ENCODE measurements at places on chromosomes 4 and X. TPM values are rescaled to one million over a fixed set of nuclear protein-coding genes. Genes with fewer than 3 reads are reported as not detected.

DNA sequence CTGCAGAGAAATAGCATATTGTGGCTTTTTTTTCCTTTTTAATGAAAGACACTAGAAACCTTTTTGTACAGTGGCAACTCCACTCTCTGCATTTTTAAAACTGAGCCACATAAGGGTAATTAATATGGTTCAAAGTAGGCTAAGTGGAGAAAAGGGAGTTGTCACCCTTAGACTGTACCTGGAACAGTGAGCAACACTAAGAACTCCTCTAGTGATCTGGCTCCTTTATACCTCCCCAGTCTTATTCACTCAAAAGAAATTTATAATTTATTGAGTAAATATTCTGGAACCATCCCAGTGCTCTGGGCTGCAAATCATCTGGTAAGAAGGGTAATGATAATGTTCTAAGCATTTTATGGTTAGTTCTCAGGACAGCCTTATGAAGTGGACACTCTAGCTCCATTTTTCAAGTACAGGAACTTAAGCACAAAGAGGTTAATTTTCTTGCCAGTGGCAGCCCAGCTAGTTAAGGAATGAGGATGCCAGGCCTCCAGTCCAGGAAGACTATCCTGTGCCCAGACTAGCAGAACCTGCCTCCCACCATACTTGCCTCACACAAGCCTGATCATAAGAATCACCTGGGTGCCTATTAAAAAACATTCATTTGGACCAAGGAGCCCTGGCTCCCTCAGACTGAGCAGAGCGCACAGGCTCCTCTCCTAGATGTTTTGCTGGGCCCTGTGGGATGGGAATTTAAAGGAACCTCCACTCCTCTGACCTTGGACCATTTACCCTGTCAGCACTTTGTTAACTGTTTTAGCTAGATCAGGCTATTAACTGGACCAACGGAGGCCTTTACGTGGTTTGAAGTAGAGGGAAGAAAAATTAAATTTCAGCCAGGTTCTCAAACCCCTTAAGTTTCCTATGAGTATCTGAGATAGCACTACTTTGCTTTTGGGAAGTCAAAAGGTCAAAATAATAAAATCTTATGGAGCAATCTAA lies 102.6 kb downstream of the PDE5A start:
- no peak for DNase-seq

GRCh38 chrX:78839711-78840110 lies 92.2 kb downstream of the LPAR4 start:
- no peak for DNase-seq

DNA sequence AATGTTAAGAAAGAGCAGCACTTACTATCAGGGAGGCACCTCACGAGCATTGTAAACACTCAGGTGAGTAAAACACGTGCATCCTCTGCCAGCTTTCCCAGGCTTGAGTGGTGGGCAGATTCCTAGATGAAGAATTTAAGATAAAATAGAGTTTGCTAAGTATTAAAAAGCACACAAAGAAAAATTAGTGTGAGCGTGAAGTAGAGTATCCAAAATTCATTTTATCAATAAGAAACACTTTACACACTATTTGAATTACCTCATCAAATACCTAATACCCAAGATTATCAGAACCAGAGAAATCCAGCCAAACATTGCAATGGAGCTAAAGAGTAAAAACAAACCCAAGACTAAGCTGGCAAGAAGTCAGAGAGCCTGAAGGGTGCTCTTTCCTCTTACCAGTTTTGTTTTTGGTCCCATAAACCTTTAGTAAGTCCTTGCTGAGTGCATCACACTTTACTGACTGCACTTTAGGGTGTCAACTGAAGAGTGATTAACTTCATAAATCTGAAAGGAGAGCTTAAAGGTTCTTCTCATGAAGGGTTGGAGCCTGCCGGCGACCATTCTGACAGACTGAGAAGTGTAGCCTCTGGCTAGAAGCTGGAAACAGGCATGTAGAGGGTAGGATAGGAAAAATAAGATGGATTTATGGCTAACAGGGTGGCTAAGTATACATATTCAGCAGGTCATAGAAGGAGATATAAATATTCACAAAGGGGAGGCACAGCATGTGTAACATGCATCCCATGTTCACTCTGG lies 151.1 kb downstream of the SLC7A11 start:
- DNase-seq, result no peak

- DNase-seq, result no peak
Measured at GRCh38 chr4:176223561-176223960, 28.2 kb upstream of the SPATA4 start.

NXF2 gene
- total RNA-seq, result not detected

- DNase-seq, result no peak
Measured at GRCh38 chrX:153761863-153762262, 2.2 kb upstream of the PLXNB3 start.

GRPR gene
- total RNA-seq, result 0.13 TPM

- DNase-seq, result peak; percentile 7
Measured at GRCh38 chr4:72286185-72286584, 254.4 kb downstream of the NPFFR2 start.

MAGEA9 gene
- not detected for total RNA-seq

RNF212 gene
- total RNA-seq, result not detected

ZCCHC12 gene
- not detected for total RNA-seq

DNA sequence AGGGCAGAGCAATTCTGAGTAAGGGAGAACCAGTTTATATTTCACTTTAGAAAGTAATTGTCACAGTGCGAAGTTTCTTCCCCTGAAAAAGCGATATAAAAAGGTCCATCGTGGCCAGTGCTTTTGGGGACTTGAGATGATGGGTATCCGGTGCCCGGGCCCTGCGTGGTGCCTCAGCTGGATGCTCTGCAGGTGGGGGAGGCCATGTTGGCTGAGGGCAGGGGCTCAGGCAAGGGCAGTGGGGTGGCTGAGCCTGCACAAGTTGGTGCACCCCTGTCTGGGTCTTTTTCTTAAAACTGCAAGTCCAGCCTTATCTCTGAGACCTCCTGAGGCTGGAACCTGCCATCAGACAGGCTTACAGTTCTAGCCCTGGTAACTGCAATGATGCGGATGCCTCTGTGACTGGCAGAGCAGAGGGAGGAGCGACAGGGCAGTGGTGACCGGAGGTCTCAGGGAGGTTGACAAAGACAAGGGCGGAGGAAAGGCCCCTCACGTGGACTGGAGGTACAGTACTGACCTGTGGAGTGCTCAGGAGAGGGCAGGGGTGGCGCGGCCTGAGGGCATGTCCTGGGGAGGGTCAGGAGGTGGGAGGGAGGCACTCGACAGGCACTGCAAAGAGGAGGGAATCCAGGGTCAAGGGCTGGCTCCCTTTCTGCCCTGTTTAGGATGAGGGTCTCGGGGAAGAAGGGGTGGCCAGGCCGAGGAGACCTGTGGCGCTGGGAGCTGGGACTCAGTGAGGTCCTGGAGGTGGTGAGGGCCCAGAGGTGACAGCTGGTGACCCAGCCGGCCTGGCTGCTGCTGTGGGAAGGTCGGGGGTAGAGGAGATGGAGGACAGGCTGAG lies 1.8 kb downstream of the RGS12 start:
- DNase-seq, result no peak

DNA sequence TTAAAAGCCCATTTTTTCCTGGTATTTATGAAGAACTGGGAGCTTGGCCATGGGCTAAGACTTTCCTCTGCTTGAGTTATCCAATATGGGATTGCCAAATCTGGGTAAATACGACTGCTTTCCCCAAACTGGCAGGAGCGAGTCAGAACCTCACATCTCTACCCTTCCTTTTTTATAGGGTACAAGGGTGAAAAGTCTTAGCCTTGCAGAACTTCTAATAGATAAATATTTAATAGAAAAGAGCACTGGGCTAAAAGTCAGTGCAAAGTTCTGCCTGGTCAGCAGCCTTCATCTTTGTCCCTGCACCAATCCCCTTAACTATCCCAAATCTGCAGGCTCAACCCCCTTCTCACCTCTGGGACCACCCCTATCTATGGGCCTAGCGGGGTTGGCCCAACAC lies 61.6 kb upstream of the ACSL1 start:
- DNase-seq, result no peak

SGMS2 gene
- total RNA-seq, result 103 TPM

OCIAD2 gene
- total RNA-seq, result 10.1 TPM

SNX25 gene
- total RNA-seq, result 12.9 TPM

RAB40AL gene
- total RNA-seq, result not detected

BANK1 gene
- 0.47 TPM for total RNA-seq

DNA sequence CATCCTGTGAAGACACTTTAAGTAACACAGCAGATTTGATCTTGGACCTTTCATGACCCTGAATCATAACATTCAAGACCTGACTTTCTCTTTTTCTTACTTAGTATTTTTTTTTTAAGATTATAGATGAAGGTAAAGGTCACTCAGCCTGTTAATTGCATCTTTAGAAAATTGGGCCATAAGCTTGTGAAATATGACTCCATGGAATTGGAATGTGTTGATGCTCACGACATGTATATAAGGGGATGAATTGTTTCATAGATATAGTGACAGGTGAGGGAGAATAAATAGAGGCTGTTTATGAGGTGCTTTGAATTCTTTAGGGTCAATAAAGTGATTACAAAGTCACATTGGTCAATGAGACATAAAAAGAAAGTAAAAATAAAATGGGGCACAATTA lies 27.7 kb upstream of the HS3ST1 start:
- DNase-seq, result no peak

DNA sequence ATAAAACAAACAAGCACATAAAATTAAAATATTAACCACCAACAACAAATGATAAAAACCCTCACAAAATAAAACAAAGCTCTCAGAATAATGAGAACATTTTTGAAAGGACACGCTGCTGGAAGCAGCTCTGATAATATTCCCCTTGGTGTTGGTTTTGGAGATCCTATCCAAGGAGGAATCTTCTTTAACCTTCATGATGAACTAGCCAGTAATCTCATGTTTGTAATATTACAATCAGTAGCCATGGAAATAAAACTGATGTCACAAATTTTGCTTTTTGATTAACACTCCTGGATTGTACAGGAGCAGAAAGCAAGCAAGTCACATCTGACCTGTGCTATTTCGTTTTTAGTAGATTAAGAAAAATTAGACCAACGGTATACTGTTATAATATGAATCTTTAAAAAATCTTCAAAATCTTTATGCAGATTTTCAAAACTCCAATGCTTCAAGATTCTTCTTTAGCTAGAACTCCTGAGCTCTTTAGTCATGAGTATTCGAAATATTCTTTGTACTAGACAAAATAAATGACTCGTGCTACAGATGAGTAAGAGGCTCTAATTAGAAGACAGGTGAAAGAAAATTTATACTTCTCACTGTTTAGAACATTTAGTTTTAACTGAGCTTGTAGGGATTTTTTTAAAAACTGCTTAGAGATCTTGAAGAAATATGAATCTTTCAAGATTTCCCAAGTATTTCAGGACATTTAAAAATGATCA lies 154.1 kb downstream of the RASL11B start:
- DNase-seq, result no peak

DNA sequence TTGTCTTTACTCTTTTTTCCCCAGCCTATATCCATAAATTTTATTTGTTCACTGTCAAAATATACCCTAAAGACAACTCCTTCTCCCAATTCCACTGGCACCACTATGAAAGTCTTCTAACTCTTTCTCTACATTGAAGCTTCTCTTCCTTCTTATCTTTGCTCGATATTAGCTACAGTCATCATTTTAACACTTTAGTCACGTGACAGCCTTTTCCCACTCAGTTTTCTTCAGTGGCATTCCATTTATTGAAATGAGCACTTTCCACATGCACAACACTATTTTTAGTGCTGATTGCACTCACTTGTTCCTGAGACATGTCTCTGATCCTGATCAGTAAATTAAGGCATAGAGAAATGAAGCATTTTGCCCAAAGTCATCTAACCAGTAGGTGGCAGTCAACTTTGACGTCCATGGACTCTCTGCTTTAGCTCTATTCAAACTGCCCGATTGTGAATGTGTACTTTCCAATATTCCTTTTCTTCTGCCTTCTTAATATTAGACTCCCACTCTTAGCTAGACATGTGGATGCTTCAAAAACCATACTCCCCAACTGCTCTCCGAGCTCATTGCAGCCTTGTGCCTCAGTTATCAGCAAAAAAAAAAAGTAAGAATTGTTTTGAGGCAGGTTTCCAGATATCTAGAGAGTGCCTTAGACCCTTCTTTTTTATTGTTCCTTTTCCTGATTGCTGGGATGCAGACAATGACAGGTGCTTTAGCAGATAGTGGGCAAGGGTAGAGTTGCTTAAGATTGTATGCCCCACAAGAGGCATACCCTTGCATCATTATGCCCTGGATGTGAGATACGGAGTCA lies 394.4 kb upstream of the ADGRL3 start:
- DNase-seq, result no peak

- no peak for DNase-seq
Measured at GRCh38 chr4:155966171-155966570, 12.5 kb upstream of the CTSO start.

- no peak for DNase-seq
Measured at GRCh38 chr4:141174457-141174856, 41.2 kb upstream of the RNF150 start.

WDR45 gene
- 64.3 TPM for total RNA-seq

XG gene
- 1.5 TPM for total RNA-seq

- no peak for DNase-seq
Measured at GRCh38 chrX:27815209-27815608, 7.4 kb downstream of the MAGEB10 start.

CWH43 gene
- total RNA-seq, result not detected

DNA sequence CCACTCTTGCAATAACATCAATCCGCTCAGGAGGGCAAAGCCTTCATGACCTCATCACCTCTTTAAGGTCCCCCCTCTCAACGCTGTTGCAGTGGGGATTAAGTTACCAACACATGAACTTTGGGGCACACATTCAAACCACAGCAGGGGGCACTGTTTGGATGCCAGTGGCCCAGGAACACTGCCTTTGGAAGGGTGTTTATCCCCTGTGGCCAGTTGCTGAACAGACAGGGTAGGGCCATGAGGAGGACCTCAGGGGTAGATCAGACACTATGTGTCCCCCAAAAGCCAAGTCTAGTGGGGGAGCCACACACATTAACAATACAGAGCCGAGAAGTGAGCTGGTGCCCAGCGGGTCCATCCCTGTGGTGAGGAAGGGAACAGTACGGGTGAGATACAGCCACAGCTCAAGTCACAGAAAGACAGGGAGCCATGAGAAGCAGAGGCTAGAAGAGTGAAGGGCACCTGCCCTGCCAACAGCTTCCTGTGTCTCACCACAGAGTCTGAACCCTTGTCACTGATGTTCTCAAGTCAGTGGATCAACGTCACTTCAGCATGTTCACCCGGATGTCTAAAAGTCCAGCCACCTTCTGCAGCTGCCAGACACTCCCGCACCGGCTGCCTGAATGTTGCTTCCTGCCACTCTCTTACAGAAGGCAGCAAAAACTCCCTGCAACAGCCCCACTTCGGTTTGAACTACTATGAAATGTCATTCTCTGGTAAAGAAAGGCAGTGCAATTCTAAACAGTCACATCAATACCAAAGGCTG lies 19.9 kb upstream of the MXD4 start:
- peak; percentile 40 for DNase-seq

GRCh38 chr4:87849612-87850011 lies 16.8 kb downstream of the MEPE start:
- no peak for DNase-seq

GRCh38 chrX:861340-861890 lies 230.8 kb downstream of the SHOX start:
- DNase-seq, result no peak

- DNase-seq, result peak; percentile 5
Measured at GRCh38 chr4:79298484-79298883, 27.4 kb downstream of the NAA11 start.

- DNase-seq, result no peak
Measured at GRCh38 chr4:8533274-8533865, 46.8 kb upstream of the GPR78 start.

CBR4 gene
- total RNA-seq, result 20.5 TPM

- DNase-seq, result peak; percentile 72
Measured at GRCh38 chr4:114272226-114272625, 292.8 kb upstream of the ARSJ start.

HERC5 gene
- total RNA-seq, result 1.5 TPM

SPANXN3 gene
- not detected for total RNA-seq
